ENCODE measurements at places on chromosomes 1 and 21.

GRCh38 chr1:204475656-204476432 is 18.8 kb downstream of the PIK3C2B start:
- no peak for DNase-seq

GRCh38 chr21:45910155-45910547 is 71.4 kb upstream of the COL6A1 start:
- no peak for DNase-seq

- no peak for DNase-seq
Measured at GRCh38 chr21:45578811-45579381, 36.7 kb upstream of the SLC19A1 start.

GRCh38 chr1:38852780-38853179 is 6.8 kb downstream of the RRAGC start:
- DNase-seq = no peak

GRCh38 chr1:197139169-197139568 is 7.3 kb downstream of the ASPM start:
- no peak for DNase-seq

- DNase-seq = no peak
Measured at GRCh38 chr1:210358626-210359025, 29.9 kb downstream of the HHAT start.

DNA sequence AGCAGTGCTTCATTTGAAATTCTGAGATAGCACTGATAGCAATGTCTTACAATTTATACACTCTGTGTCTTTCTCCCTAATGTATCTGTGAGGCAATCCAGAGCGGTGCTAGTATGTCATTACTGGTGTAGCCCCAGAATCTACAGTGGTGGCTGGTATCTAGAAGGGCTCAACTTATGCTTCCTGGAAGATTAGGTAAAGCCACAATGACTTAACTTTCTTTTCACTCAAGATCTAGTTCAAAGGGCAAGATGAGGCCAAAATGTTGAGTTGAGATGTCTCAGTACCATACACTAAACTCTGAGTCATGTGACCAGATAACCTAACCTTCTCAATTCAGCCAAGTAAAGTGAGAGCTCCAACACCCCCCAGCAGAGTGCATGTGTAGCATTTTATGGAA is 77.5 kb downstream of the PAPPA2 start:
- DNase-seq = no peak

GRCh38 chr1:106608841-106609240 is 447.6 kb upstream of the PRMT6 start:
- no peak for DNase-seq

DNA sequence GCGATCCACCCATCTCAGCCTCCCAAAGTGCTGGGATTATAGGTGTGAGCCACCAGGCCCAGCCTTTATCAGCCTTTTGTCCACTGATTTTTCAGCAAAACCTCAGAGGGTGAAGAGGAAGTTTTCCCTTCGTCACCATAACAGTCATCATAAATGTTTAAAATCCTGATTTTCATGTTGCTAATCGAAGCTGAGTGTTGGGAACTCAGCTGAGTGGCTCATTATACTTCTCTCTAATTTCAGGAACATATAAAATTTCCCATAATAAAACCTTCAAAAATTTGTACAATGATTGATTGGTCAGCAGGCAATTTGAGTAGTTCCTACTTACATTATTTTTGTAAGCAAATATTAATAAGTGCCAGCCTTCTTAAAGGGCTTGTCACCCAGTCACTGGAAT is 31.8 kb upstream of the IFNGR2 start:
- no peak for DNase-seq

All from DMS153 (cell line).